ENCODE measurements at places on chromosomes 6 and 20. TPM values are rescaled to one million over a fixed set of nuclear protein-coding genes. Genes with fewer than 3 reads are reported as not detected.

LY6G6C gene
- under 0.01 TPM for total RNA-seq

KCNK5 gene
- not detected for total RNA-seq

SEMG1 gene
- not detected for total RNA-seq

PRKN gene
- 0.58 TPM for total RNA-seq

XRN2 gene
- 97.6 TPM for total RNA-seq
